ENCODE measurements at places on chromosomes 4 and X. TPM values are rescaled to one million over a fixed set of nuclear protein-coding genes. Genes with fewer than 3 reads are reported as not detected.

GRCh38 chrX:109373468-109373867 lies 108.4 kb downstream of the GUCY2F start:
- no peak for DNase-seq

Gene CHRNA9
- not detected for total RNA-seq

DNA sequence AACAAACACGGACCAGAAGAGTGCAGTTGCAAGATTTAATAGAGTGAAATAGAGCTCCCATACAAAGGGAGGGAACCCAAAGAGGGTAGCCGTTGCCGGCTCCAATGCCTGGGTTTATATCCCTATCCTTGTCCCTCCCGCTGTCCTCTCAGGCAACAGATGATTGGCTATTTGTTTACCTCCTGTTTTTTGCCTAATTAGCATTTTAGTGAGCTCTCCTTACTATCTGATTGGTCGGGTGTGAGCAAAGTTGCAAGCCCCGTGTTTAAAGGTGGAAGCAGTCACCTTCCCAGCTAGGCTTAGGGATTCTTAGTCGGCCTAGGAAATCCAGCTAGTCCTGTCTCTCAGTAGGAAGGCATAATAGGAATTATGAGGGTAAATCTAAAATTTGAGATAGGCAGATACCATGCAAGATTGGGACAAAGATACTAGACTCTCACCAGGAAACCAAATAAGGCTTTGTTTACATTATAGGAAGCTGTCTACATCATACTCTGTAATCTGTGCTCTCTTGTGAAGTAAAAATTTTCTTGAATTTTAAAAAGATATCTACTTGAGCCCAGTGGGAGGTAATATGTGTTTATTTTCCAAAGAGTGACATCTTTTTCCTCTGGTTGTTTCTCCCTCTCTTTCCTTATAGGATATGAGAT lies 65.9 kb downstream of the ATP10D start:
- DNase-seq = no peak

DNA sequence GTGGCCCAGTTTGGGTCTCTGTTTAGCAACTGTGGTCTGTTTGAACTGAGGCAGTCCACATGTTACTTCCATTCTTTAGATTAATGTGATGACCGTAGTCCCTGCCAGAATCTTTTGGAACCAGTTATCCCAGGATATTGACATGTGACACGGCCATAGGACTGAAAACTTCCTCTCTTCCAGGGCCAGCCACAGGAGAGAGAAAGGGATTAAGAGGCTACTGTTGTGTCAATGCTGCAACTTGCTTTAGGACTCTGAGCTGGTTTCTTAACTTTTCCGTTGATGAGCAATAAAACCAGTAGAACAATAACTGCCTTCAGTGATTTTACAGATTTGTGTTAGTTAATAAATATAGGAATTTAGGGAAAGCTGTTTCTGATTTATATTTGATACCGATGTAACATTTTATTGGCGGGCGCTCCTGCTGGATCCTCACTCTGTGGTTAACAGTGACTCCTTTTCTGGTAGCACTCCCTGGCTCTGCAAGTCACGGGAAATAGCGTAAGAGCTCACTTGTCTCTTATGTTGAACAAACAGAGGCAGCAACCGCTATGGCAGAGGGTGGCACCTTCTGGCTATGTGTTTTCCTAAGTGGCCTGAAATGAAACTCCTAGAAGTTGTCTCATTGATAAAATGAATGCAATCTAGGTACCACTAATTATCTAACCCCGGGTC lies 2.5 kb downstream of the TENM3 start:
- no peak for DNase-seq

Gene CXorf65
- not detected for total RNA-seq

DNA sequence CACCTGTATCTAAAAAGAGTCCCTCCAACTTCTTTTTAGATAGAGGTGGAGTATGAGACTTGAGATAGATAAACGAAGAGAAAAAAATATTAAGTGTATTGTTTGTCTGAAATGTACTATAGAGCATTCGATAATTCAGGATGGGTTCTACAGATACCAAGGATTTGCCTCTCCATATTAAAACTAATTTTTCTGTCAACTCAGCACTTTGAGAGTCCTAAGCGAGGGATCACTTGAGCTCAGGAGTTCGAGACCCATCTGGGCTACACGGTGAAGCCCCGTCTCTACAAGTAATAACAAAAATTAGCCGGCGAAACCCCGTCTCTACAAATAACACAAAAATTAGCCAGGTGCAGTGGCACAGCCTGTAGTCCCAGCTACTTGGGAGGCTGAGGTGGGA lies 1.5 kb downstream of the DNAAF6 start:
- no peak for DNase-seq

DNA sequence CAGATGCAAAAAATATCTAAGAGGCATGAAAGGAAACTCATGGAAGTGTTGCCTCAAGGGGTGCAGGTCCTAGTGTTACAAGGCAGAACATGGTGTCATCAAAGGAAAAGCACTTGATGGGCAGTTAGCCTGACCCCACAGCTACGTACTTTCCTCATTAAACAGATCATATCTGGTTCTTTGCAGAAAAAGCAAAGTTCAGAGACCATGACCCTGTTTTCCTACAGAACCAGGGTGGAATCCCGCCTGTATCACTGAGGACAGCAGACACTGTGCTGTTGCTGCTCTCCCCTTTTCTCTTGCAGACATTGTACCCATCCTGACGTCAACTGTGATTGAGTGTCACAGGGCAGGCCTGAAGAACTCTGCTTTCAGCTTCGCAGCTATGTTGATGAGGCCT lies 91.7 kb downstream of the RFC1 start:
- DNase-seq = no peak

Measured in Peyer's patch (tissue), 4 donors.